Stimulated activated CD4-positive, alpha-beta T cell treated with anti-CD3 and anti-CD28 coated beads, TNF-alpha, amount 100 ng/mL, for 1 hour (primary cell): ENCODE measurements at places on chromosomes 1 and 21.

DNA sequence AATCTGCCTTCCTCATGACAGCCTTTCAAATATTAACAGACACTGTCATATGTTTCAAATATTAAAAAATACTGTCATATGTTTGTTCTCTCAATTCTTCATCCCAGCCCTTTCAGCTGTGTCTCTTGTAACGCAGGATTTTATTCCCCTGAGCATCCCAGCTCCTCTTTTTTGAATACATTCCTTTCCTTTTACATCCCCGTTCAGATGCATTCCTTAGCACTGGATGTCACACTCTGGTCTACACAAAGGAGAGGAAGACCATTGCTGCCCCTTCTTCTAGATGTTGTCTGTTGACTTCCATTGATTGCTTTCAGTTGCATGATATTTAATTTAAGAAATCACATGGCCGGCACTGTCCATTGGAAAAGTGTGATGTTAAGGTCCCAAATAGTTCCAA is 117.4 kb upstream of the PAXBP1 start:
- DNase-seq = no peak

DNA sequence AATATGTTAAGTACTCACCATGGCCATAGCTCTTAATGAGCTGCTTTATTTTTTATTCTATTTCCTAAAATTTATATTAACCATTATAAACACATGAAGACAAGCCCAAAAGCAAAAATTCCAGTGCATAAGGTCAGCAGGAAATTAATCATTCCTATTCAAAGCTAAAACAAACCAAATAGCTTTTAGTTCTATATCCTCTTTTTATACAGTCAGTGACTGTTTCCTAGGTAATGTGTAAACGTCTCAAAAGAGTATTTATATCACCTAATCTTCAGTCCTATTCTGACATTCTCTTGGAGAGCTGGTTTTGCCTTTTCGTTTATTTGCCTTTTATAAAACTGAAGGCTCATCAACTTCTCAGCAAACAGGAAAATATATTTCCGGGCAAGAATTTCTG is 4.2 kb downstream of the GOLPH3L start:
- DNase-seq = no peak

GRCh38 chr1:31095298-31095981 is 29.9 kb upstream of the PUM1 start:
- DNase-seq = no peak

- no peak for DNase-seq
Measured at GRCh38 chr1:95072117-95072516, 634 bp downstream of the ALG14 start.

- DNase-seq = no peak
Measured at GRCh38 chr1:99347041-99347684, 82.9 kb downstream of the PLPPR4 start.
